IMR-90 (cell line): ENCODE measurements at places on chromosomes 1 and 21. TPM values are rescaled to one million over a fixed set of nuclear protein-coding genes. Genes with fewer than 3 reads are reported as not detected.

DNA sequence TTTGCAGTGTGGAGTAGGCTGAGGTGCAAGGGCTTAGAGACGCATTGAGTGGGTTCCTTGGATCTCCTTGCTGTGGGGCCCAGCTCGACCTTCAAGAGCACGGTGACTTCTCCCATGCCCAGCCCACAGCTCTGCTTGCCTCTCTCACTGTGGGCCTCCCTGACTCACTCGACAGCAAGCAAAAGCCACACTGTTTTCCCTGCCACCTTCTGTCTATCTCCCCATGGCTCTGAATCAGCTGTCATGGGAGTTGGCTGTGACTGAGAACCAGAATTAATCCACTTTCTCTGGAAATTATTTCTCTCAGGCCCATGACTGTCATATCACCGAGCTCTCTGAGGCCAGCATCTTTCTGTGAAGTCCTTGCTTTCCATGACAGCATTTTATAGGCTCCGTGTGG lies 140.7 kb downstream of the NOS1AP start:
- H3K4me3 ChIP-seq, result no peak overlapping the region
- no peaks in the 10 kb centered on the region for H3K36me3 ChIP-seq
- peaks cover 12% of the 10 kb centered on the region for H3K27me3 ChIP-seq

DNA sequence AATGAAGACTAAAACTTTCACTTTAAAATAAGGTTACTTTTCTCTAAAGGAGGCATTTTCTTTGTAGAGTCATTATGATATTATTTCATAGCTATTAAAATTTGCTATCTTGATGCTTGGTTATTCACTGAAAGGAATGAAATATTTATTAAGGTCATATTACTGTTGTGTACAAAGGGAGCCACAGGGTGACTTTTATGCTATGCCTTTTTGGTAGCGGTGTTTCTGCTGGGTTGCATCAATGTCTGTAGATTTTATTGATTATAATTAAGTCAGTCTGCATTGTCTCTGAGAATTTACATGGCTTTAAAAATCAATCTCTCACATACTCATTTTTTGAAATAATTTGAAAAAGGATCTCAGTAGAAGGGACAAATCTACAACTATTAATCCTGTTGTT lies 84.9 kb downstream of the NFIA start:
- no peaks in the 10 kb centered on the region for H3K36me3 ChIP-seq
- H3K4me3 ChIP-seq, result no peak overlapping the region
- no peaks in the 10 kb centered on the region for H3K27me3 ChIP-seq
- DNase-seq, result no peak
- peaks cover 10% of the 10 kb centered on the region for H3K4me1 ChIP-seq

DNA sequence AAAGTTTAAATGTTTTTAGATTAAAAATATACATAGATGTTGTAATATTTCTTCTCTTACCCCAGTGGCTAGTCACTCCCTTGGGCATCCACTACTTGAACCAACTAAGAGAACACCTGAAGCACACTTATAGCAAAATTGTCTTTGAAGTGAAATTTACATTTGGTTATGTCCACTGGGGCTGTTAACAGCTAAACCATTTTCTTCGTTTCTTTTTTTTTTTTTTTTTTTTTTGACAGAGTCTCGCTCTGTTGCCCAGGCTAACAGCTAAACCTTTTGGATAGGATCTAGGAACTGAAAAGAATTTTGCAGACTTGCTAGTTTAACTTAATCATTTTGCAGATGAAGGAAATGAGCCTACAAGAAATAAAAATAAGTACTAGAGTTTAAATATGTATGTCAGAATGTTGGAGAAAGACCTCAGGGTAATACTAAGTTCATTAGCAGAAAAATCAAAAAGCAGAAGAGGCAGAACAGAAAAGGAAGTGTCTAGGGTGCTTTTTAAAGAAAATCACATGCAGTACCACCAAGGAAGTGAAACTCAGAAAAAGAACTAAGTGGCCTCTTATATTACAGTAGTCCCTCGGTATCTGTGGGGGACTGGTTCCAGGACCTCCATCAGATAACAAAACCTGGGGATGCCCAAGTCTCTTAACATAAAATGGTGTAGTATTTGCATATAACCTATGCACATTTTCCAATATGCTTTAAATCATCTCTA lies 11.8 kb downstream of the DRAM2 start:
- H3K4me1 ChIP-seq, result no peaks in the 10 kb centered on the region
- H3K27me3 ChIP-seq, result no peaks in the 10 kb centered on the region
- no peak overlapping the region for H3K4me3 ChIP-seq
- peaks cover 13% of the 10 kb centered on the region for H3K36me3 ChIP-seq

DNA sequence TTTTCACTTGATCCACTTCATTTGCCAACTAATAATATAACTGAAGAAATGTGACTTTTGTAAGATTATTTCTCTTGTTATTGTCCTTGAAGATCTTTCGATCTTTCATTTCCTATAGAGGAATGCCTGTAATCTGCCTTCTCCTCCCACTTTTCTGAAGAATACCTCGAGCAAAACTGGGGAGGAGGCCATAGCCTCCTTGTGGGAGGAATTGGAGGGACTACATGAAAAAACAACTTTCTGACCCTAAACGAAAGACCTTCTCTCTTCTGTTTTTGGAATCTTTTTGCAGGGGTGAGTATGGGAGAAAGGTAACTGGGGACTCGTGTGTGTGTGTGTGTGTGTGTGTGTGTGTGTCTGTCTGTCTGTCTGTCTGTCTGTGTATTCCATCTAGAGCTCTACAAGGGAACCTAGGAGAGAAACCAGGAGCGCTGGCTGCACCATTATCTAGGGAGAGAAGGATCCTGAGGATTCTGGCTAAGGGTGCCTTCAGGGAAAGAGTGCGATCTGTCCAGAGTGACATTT lies 32.4 kb upstream of the MAB21L3 start:
- no peaks in the 10 kb centered on the region for H3K36me3 ChIP-seq
- DNase-seq, result no peak
- no peaks in the 10 kb centered on the region for H3K27me3 ChIP-seq
- no peak overlapping the region for H3K27ac ChIP-seq

DNA sequence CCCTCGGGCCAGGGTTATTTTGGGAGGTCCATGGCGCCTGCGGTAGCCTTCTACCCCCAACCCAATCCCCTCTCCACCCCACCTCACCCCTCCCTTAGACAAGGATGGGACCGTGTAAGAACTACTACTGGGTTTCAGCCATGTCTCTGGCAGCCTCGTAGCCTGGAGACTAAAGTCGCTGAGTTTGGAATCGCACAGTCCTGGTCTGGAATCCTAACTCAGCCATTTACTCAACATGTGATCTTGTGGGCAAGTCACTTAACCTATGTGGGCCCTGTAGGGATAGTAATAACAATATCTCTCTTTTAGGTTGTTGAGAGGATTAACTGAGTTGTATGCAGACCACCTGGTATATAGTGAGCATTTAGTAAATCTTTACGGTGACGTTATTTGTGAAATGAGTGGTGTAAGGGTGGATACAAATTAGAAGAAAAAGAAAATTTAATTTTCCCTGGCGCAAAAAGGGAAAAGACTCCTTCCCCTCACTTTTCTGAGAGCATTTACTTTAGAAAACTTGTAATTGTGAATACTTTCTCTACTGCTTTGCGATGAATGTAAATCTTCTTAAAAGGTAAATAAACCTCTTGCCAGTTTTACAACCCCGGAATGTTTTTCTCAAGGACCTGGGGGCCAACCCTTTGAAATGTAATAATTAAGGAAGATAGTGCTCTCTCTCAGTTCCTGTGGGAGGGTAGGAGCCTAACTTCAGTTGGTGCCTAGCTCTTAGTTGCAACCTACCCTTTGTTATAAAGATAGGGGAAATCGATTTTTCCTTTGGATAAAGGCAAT lies 615 bp upstream of the MRPS15 start:
- H3K36me3 ChIP-seq, result peaks cover 21% of the 10 kb centered on the region
- H3K27ac ChIP-seq, result peak overlapping the region; percentile 82
- peak overlapping the region; percentile 90 for H3K4me3 ChIP-seq
- DNase-seq, result peak; percentile 15

- no peaks in the 10 kb centered on the region for H3K27me3 ChIP-seq
- H3K4me1 ChIP-seq, result peaks cover 3% of the 10 kb centered on the region
- H3K27ac ChIP-seq, result no peak overlapping the region
- DNase-seq, result no peak
- H3K36me3 ChIP-seq, result no peaks in the 10 kb centered on the region
Measured at GRCh38 chr1:24540051-24540905, 15.6 kb upstream of the NCMAP start.

The ATAD3B gene
- 13.8 and 28.6 TPM in 2 replicates for total RNA-seq

- no peak overlapping the region; the same call in 1 of the 2 replicates for H3K27ac ChIP-seq
- peak overlapping the region; percentile 65 for H3K4me3 ChIP-seq
- H3K27me3 ChIP-seq, result peaks cover 8% of the 10 kb centered on the region
- no peak for DNase-seq
Measured at GRCh38 chr1:28887419-28887834, 26.9 kb upstream of the EPB41 start.

- H3K4me1 ChIP-seq, result no peaks in the 10 kb centered on the region
- peak overlapping the region; percentile 82 for H3K4me3 ChIP-seq
- no peaks in the 10 kb centered on the region for H3K27me3 ChIP-seq
- no peak overlapping the region for H3K27ac ChIP-seq
- H3K36me3 ChIP-seq, result no peaks in the 10 kb centered on the region
Measured at GRCh38 chr1:61077676-61078541, 4.5 kb upstream of the NFIA start.

GRCh38 chr1:152112101-152112884 lies 3.0 kb downstream of the TCHH start:
- peak; percentile 7 for DNase-seq
- H3K27me3 ChIP-seq, result peaks cover 61% of the 10 kb centered on the region
- H3K4me3 ChIP-seq, result no peak overlapping the region; the same call in 1 of the 2 replicates
- H3K27ac ChIP-seq, result no peak overlapping the region
- peaks cover 3% of the 10 kb centered on the region; the same call in 1 of the 2 replicates for H3K4me1 ChIP-seq
- H3K36me3 ChIP-seq, result no peaks in the 10 kb centered on the region

GRCh38 chr1:50110656-50111055 lies 1.9 kb downstream of the ELAVL4 start:
- no peaks in the 10 kb centered on the region for H3K4me1 ChIP-seq
- no peak overlapping the region for H3K4me3 ChIP-seq

DNA sequence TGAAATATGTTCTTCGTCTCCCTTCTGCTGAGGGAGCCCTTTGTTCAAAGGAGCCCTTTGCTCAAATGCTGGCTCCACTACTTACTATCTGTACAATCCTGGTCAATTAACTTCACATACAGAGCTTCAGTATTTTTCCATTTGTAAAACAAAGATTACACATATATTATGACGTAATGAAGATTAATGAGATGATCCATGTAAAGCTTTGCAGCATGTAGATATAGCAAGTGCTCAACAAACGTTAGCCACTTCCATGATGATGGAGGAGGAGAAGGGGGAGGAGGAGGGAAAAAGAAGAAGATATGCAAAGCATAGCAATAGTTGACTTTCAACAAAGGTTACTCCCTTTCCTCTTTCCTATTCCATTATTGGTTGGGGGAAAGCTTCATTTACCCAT lies 10.1 kb upstream of the DDAH1 start:
- no peaks in the 10 kb centered on the region for H3K27me3 ChIP-seq
- no peak overlapping the region for H3K4me3 ChIP-seq
- no peak for DNase-seq
- peaks cover 6% of the 10 kb centered on the region; the same call in 1 of the 2 replicates for H3K36me3 ChIP-seq
- peaks cover 1% of the 10 kb centered on the region; the same call in 1 of the 2 replicates for H3K4me1 ChIP-seq
- no peak overlapping the region for H3K27ac ChIP-seq

GRCh38 chr21:26491663-26492062 lies 81.4 kb downstream of the CYYR1 start:
- H3K36me3 ChIP-seq, result no peaks in the 10 kb centered on the region
- H3K4me3 ChIP-seq, result no peak overlapping the region
- no peaks in the 10 kb centered on the region for H3K4me1 ChIP-seq
- no peaks in the 10 kb centered on the region for H3K27me3 ChIP-seq
- DNase-seq, result no peak

The E2F2 gene
- 0.36 and 0.56 TPM in 2 replicates for total RNA-seq

The S100A12 gene
- total RNA-seq, result not detected in 2 replicates

The OR14K1 gene
- not detected in 2 replicates for total RNA-seq

DNA sequence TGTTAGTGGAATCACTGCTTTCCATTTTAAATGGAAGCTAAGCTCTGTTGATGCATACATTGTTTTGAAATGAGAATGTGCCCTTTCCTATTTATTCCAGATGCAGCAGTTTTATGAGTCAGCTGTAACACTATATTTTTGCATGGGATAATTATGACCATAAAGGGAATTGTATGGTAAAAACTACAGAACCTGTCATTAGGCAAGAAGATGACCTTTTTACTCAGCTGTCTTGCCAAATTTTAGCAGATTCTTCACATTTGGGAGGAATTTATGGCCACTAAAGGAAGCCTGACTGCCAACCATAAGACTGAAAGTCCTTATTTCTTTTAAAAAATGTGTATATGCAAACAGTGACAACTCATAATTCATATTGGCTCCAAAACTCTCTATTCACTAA lies 356.3 kb upstream of the PRMT6 start:
- peak; percentile 16 for DNase-seq
- H3K27ac ChIP-seq, result no peak overlapping the region
- no peaks in the 10 kb centered on the region for H3K27me3 ChIP-seq
- H3K4me1 ChIP-seq, result no peaks in the 10 kb centered on the region
- H3K4me3 ChIP-seq, result no peak overlapping the region

DNA sequence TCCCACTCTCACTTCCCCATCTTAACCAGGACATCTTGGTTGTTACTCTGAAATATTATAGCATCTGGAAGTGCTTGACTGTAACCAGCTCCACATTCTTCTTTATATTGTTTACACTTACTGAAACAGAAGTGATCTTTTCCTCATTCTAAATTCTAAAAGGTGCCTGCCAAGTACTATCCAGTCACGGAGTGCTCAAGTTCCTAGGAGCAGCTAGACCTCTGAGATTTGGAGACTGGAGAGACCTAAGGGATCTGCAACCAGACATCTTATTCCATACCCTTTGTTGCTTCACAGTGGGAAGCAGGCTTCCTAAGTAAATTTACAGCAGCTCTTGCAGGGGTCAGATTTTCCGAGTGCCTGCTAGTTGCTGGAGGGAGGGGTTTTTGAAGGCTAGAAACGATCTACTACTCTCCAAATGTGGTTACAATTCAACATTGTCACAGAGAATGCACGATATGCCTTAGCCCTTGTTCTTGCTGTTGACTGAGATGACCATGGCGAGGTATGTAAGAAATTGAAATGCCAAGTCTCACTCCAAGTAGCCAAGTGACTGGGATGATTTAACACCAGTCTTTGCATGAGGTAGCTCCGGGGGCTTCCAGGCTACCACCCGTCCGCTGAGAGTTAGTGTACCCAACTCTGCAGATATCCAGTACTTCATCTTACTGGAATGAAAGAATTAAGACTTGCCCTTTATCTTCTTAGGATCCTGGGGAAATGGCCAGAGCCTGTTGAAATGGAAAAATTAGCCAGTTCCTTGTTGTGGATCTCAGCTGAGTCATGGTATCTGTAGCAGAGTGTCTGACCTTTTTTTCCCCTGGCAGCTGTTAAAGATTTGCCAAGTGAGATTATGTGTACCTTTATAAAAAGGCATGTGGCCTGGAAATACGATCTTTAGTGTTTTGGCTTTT lies 150.8 kb downstream of the MAST2 start:
- H3K27ac ChIP-seq, result peak overlapping the region; percentile 65; the same call in 1 of the 2 replicates
- no peaks in the 10 kb centered on the region for H3K36me3 ChIP-seq
- peak; percentile 82 for DNase-seq
- H3K27me3 ChIP-seq, result no peaks in the 10 kb centered on the region
- H3K4me1 ChIP-seq, result peaks cover 8% of the 10 kb centered on the region

GRCh38 chr1:9417695-9418094 lies 121.6 kb upstream of the SLC25A33 start:
- H3K4me1 ChIP-seq, result peaks cover 13% of the 10 kb centered on the region
- no peak overlapping the region for H3K4me3 ChIP-seq
- H3K27me3 ChIP-seq, result peaks cover 6% of the 10 kb centered on the region
- H3K36me3 ChIP-seq, result no peaks in the 10 kb centered on the region
- no peak for DNase-seq
